ENCODE measurements at places on chromosomes 4 and X.

- no peak for DNase-seq
Observed at GRCh38 chr4:54572152-54572542, 85.6 kb upstream of the KIT start.

GRCh38 chrX:6708676-6709380 is 173.9 kb upstream of the VCX3A start:
- DNase-seq: no peak

DNA sequence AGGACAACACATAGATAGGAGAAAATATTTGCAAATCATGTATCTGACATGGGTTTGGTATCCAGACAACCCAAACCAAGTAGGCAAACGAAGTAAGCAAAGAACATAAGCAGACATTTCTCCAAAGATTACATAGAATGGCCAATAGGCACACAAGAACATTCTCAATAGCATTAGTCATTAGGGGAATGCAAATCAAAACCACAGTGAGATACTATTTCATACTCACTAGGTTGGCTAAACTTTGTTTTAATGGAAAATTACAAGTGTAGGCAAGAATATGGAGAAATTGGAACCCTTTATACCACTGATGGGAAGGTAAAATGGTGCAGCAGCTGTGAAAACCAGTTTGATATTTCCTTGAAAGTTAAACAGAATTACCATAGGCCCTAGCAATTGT is 74.7 kb downstream of the CHRNA9 start:
- DNase-seq: no peak

DNA sequence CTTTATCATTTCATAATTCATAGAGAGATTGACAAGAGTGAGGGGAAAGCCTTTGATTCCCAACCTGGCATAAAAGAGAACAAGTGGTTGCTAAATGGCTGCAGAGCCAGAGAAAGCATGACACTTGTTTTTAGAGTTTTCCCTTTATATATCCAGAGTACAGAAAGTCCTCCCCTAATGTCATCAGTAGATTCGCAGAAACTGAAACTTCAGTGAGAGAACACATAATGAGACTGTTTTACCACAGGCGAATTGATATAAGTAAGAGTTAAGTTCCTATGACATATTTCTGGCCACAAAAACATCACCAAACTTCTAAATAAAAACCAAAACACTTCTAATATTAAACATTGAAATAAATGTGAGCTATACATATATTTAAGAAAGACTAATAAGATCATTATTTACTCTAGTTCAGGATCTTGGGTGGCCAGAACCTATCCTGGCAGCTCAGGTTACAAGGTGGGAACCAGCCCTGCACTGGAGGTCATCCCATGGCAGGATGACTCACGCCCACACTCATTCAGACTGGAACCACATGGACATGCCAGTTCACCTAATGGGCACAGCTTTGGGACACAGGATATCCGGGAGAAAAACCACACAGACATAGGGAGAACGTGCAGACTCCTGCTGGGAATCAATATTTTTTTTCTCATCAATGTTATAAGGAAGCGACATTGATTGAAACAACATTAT is 35.5 kb downstream of the NWD2 start:
- no peak for DNase-seq

- no peak for DNase-seq
Observed at GRCh38 chr4:136750897-136751296, 781.4 kb downstream of the PCDH18 start.

GRCh38 chr4:3780347-3781171 is 14.4 kb downstream of the ADRA2C start:
- DNase-seq: no peak

DNA sequence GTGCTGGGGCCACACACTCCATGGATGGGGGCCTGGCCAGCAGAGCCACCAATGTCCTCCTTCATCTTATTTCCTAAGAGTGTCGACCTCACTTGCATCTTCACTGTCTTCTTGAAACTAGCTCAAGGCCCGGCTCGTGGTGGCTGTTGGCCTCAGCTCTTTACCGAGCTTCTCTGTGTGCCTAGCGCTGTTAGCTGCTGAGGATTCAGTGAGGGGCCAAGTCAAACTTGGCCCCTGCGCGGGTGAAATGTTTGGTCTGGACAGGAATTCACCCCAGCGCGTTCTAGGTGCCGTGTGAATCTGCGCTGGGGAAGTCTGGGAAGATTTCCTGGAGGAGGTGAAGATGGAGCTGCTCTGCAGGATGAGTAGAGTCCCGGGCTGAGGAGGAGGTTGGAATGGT is 8.5 kb downstream of the SORCS2 start:
- no peak for DNase-seq

DNA sequence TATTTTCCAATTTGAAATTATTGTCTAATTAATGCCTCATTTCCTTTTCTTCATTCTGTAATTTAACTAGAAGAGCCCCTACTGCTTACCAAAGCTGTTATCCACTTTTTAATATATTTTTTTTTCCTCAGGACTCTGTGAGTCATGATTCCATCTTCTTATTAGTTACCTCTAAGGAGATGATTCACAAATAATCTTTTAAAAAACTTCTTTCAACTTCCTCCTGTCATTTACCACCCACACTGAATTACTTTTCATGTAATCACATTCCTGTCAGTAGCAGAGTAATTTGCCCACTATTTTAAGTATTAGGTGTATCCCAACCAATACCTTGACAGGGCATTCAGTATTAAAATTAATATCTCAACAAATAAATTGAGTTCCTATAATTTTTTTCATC is 470.9 kb upstream of the ADGRL3 start:
- no peak for DNase-seq

DNA sequence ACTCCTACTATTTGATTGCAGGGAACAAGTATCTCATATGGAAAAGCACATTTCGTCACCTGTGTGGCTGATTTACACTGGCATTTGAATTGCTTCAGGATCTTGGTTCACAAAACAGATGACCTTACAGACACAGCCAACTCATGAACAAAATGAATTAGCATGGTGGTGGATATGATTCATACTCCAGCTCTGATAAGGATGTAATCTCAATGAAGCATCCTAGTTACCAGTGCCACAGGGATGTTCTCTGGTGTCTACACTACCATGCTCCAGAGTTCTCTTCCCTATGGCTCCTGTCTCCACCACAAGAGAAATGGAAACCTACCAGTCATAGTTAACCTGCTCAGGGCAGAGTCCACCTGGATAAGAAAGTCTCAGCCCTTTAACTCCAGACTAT is 40.7 kb downstream of the TEC start:
- no peak for DNase-seq

DNA sequence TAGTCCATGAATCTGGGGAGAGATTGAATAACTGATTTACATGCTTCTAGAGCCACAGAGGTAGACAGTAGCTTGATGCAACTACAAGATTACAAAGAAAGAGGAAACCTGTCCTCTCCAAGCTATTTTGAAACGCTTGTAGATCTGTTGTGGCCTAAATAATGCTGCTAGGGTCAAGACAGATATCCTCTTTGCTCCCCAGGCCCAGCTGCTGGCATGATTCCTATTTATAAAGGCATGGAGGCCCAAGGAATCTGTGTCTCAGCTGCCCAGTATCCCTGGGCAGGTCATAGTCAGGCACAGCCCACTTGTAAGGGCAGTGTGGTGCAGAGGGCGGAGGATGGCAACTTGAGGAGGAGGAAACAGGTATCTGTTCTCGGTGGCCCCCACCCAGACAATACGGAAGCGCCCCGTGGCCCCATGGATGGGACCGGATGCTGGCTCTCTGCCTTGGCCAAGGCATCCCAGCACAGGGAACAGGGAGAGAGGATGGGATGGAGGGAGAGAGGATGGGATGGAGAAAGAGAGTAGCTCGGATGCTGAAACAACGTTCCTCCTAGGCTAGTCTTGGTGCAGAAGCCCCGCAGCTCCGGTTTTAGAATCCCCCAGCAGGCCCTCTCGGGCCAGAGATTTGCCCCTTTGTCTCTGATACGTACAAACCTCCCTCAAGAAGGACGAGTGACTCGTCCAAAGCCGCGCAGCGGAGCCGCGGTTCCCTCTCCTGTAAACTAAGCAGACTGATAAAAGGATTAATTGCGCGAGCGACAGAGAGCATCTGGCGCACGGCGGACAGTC is 767 bp upstream of the SMIM20 start:
- no peak for DNase-seq
